ENCODE measurements at places on chromosomes 4 and X.

DNA sequence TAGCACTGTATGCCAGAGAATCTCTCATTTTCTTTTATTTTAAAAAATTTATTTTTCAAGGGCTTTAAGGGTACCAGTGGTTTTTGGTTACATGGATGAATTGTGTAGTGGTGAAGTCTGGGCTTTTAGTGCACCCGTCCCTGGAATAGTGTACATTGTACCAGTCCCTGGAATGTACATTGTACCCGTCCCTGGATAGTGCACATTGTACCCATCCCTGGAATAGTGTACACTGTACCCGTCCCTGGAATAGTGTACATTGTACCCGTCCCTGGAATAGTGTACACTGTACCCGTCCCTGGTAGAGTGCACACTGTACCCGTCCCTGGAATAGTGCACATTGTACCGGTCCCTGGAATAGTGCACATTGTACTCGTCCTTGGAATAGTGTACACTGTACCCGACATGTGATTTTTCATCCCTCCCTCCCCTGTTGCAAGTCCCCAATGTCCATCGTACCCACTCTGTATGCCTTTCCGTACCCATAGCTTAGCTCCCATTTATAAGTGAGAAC, 56.1 kb upstream of the HELT start:
- DNase-seq: no peak

- no peak for DNase-seq
Measured at GRCh38 chr4:6386091-6386490, 86.3 kb downstream of the PPP2R2C start.

DNA sequence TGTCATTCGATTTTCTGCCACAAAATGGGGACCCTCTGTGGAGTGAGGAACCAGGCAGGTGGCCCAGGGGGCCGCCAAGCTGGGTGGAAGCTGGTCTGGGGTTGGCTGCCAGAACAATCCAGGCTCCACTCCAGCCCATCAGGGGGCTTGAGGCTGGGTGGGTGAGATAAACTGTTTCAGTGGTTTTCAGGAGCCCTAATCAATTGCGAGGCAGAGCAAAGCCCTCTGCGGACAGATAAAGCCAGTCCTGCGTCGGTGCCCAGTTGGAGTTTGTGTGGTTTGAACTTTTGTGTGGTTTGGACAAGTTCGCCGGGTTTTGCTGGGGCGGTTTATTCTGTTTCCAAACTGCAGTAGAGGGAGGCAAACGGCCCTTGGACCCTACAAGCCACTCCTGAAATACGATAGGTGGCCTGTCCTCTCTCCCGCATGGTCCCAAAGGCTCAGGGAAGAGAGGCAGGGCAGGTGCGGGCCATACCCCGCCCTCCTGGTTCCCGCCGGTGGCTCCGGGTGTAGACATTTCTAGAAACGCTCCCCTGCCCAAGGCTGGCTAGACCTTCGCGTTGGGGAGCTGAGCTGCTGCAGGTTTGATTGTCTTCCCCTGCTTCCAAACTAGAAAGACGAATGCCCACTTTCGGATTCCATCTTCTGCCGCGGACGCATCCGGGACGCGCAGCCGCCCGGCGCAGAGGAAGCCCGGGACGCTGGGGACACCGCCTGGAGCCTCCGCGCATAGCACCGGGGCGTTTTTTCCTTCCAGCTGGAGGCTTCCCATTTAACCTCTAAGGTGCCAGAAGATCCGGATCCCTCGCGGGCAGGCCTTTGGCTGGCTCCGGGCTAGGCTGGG, 169.0 kb upstream of the BCOR start:
- no peak for DNase-seq

DNA sequence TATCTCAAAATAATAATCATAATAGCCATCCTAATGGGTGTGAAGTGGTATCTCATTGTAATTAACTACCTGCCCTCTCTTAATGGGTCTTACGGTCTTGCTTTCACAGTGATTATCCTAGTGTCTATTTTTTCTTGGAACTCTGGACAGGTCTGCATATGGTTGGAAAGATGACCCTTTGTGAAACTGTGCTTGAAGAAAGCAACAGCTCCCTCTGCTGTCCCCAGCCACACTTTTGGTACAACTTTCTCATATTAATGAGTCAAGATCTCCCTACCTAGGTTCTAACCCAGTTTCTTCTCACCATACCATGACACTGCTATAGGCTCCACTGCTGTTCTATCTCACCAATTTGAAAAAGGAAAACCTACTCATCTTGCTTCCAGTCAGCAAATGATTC, 2.4 kb downstream of the TFDP3 start:
- DNase-seq: no peak

GRCh38 chrX:69077895-69078455, 87.3 kb downstream of the PJA1 start:
- no peak for DNase-seq

GRCh38 chr4:73067971-73068394, 1.5 kb downstream of the COX18 start:
- no peak for DNase-seq

DNA sequence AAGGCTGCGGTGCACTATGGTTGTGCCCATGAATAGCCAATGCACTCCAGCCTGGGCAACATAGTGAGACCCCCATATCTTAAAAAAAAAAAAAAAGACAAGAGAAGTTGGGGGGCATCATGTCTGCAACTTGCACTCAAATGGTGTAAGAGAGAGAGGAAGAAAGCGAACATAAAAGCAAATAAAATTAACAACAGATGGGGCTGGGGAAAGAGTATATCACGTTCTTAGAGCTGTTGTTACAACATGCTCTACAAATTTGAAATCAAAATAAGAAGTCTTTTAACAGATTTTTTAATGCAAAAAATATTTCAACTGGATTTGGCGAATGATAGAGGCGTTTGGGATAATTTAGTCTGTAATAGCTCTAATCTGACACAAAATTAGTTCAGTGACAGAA, 144.9 kb downstream of the FNIP2 start:
- no peak for DNase-seq

DNA sequence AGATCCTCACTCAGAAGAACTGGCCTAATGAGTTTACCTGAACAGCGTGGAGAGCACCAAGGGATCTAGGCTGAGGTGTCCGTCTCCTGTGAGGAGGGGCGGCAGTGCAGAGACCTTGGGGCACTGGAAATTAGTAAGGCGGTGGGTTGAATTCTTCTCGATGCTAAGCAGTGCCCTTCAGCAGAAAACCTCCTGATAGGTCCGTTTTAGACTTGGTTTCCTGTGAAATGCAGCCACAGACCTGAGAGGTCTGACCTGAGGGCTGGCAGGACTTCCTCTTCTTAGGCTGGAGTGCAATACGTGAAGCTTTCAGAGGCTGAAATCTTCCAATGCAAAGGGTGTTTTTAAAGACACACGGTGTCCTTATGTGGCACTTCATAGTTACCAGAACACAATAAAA, at the start of gene CLNK:
TSS of gene CLNK (minus strand) at position 138 of the 400 bp plus-strand sequence. CDS start 16,899 bp downstream, outside the sequence.
- DNase-seq: no peak

DNA sequence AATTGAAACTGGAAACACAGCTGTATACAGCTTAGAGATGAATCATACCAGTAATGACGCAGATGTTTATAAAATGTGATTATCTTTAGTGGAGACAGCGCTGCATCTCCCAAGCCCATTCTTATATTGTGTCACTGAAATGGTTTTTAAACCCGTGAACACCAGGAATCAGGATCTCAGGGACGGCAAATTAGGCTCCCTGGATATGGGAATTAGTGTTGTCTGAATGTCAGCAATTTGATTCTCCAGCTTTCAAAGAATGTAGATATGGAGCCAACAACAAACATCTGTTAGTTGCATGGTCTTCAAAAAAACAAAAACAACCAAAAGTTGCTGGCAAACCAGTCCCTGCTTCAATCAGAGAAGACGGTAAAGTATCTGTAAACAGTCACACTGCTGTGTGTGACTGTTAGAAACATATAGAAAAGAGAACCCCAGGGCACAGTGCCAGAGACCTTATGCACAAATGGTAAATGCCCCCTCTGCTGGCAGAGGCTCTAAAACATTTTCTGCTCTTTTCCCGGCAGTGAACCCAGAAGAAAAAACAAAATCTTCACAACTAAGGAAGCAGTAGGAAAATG, 351.9 kb upstream of the FTHL17 start:
- no peak for DNase-seq

- no peak for DNase-seq
Measured at GRCh38 chr4:25021216-25021615, 9.5 kb downstream of the LGI2 start.

GRCh38 chrX:44572340-44572938, 29.8 kb upstream of the FUNDC1 start:
- no peak for DNase-seq

DNA sequence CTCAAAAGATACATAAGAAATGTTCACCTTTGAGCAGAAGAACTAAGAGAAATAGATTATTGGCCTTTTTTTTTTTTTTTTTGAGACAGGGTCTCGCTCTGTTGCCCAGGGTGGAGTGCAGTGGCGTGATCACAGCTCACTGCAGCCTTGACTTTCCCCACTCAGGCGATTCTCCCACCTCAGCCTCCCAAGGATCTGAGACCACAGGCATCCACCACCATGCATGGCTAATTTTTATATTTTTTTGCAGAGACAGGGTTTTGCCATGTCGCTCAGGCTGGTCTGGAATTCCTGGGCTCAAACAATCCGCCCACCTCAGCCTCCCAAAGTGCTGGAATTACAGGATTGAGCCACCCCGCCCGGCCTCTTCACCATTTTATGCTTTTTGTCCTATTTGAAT, 2.9 kb upstream of the TLR6 start:
- DNase-seq: no peak

DNA sequence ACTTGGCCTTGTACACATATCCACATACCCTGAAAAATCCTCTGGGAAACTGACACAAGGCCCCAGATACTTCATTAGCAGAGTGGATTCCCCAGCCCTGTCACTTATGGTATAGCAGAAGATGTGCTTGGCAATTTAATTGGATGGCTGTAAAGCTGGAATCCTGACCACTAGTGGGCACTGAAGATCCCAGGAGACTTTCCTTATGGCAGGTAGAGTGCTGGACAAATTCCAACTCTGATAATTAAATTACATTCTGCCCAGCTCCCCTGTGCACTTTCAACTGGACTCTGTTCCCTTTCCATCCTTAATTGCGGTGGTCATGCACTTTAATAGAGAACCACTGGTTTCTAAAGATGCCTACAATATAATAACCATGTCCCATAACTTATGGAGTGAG, 119.8 kb downstream of the DCK start:
- no peak for DNase-seq

DNA sequence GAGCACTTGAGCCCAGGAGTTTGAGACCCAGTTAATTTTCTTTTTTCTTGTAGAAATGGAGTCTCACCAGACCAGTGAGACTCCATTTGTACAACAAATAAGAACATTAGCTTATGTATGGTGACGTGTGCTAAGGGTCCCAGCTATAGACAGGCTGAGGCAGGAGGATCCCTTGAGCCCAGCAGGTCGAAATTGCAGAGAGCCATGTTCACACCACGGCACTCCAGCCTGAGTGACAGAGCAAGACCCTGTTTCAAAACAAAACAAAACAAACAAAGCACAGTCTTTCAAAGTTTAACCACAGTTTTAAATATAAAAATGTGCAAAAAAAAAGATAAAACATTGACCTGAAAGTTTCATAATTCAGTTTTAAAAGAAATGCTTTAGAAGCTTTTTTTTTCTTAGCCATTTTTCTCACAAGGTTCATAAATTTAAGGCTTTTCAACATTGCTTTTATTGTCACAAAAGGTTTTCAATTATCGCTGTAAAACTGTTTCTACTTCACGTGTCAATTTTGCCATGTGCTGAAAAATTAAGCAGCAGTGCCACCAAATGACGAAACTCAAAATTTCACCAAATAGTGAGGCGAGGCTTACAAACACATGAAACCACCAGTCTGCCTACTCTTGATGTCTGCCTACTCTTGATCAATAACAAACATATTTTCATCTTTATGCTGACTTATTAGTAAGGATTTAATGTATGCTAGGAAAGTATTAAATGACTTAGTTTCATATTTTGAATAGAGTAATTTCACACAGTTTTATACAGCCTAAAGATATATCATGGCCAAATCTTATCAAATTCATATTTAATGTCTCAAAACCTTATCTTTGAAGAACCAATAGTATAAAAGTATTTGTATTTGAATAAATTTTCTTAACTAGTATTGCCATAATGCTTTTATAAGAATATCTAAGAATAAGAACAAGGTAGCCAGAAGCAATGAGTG, 126.3 kb downstream of the NEK1 start:
- DNase-seq: no peak

DNA sequence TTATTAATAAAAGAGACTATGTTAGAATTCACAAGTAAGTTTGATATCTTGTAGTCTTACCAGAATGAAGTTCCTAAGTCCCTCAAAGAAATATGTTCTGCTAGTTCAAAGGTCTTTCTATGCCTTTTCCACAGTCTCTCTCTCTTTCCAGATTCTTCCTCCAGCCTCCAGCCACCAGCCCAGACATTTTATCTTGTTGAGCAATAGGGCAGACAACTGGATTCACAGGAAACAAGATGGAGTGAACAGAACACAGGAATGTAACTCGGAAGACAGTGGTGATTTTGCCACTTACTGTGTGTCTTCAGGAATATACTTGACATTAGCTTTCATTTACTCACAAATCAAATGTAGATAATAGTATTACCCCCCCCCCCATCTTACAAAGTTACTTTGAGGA, 17.1 kb upstream of the CPEB2 start:
- no peak for DNase-seq

- DNase-seq: no peak
Measured at GRCh38 chr4:24780936-24781495, 14.4 kb upstream of the SOD3 start.

GRCh38 chr4:33785843-33786242, 2458.5 kb downstream of the ARAP2 start:
- DNase-seq: no peak

DNA sequence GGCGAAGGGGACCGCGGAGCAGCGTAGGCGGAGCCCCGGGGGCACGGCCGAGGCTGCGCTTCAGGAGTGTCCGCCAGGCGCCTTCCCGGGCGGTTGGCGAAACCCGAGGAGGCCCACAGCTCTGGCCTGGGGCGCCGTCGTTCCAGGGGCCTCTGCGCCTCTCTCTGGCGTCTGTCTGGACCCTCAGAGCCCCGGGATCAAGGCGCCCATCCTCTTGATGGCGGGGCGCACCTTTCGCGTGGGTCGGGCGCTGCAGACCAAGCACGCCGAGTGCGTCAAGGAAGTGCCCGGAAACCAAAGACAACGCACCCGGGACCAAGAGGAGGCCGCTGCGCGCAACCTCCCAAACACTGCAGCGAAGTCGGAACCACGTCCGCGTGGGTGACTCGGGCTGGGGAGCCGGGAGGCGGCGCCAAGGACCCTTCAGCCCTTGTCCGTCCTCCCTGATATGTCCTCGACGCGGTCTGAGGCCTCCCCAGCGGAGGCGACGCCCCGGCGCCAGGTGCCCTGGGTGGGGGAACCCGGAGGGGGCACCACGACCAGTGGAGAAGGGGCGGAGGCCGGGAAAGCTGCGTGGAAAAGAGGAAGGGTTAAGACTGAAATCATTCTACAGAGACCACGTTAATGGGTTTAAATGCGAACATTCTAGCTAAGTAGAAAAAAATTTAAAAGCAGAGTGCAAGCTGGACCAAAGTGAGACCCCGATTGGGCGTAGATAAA, 9.9 kb downstream of the HMX1 start:
- DNase-seq: no peak

- no peak for DNase-seq
Measured at GRCh38 chrX:51860679-51861078, 32.7 kb upstream of the MAGED1 start.

- no peak for DNase-seq
Measured at GRCh38 chr4:188949596-188949995, 810.4 kb downstream of the TRIML1 start.

- no peak for DNase-seq
Measured at GRCh38 chrX:15204130-15204751, 65.6 kb downstream of the ASB9 start.

GRCh38 chr4:149755969-149756368, 59.7 kb downstream of the IQCM start:
- no peak for DNase-seq

Measured in activated CD8-positive, alpha-beta memory T cell treated with anti-CD3 and anti-CD28 coated beads for 1 hour (primary cell).